ENCODE measurements at places on chromosomes 11 and 22.
A peak's percentile ranks its signal among the peaks of the same experiment; 100 is the strongest.

DNA sequence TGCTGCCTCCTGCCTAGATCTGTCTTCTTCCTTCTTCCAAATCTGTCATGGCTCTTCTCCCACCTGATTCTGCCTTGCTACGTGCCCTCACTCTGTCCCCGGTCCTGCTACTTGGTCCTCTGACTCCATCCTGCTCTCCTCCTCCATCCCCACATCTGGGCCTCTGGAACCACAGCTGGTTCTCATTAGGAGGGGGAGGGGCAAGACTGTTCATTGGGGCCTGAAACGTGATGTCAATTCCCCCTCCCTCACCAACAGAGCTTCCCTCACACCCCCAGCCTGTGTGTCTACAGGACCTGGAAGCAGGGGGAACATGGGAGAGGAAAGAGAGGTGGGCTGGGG lies 9.1 kb downstream of the DCHS1 start:
- DNase-seq, result no peak

DNA sequence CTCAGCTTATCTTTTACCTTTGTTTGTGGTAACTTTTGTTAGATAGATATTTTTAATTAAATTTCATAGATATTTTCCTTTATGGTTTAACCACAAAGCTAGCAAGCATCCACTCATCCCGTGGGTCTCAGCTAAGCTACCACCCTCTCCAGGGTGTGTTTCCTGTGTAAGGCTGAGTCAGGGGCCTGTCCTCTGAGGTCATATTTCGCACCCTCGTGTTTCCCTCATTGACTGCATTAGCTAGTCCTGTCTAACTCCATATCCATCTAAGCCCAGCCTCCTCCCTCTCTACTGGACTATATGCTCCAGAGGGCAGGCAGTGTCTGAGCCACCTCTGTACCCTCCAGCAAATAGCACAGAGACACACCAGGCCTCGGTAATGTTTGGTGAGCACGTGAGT lies 16.7 kb downstream of the XRRA1 start:
- no peak for DNase-seq

GRCh38 chr11:74932797-74933196 lies 16.1 kb downstream of the XRRA1 start:
- no peak for DNase-seq

DNA sequence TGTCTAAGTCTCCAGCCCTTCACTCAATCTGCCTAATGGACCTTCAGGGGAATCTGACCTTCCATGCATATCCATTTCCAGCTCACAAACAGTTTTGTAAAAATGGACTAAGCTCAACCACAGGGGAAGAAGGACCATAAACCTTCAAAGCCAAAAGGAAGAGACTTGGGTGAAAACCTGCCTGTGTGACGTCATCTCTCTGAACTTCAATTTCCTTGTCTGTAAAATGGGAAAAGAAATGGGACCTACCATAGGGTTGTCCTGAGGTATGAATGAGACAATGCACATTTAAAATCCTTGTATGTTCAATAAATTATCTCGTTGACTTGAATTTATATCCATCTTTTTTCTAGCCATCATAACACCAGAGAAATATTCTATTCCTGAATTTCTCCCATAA lies 370.7 kb downstream of the INSC start:
- no peak for DNase-seq

GRCh38 chr11:35523331-35523768 lies 2.1 kb downstream of the PAMR1 start:
- peak; percentile 67 for DNase-seq

GRCh38 chr11:125871391-125872137 lies 15.9 kb upstream of the HYLS1 start:
- DNase-seq, result no peak

GRCh38 chr11:134207538-134208239 lies 16.1 kb downstream of the NCAPD3 start:
- DNase-seq, result no peak

DNA sequence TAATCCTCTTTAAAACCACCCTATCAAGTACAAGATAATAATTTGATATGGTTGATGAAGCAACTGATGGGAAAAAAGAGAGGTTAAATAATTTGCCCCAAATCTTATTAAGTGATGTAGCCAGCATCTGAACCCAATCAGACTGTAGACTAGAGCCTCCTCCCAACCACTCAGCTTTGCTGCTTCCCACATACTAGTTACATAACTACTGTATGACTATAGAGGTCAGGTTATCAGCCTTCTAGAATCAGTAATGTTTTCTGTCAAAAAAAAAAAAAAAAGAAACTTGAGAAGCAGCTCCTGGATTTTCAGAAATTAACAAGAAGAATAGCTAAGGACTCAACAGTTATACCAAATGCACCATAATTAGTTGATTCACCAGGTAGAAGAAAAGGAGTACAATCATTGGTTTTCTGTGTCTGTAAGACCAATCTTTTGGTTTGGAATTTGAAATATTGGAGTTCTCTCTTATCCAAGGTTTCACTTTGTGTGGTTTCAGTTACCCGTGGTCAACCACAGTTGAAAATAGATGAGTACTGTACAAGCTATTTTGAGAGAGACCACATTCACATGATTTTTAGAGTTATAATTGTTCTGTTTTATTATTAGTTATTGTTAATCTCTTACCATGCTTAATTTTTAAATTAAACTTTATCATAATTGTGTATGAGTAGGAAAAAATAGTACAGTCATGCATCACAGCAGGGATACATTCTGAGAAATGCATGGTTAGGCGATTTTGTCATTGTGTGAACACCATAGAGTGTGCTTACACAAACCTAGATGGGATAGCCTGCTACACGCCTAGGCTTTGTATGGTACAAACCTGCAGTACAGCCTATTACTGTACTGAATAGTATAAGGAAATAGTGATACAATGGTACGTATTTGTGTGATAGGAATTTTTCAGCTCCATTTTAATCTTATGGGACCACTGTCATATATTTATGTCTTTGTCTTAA lies 72.2 kb downstream of the PDHX start:
- no peak for DNase-seq

DNA sequence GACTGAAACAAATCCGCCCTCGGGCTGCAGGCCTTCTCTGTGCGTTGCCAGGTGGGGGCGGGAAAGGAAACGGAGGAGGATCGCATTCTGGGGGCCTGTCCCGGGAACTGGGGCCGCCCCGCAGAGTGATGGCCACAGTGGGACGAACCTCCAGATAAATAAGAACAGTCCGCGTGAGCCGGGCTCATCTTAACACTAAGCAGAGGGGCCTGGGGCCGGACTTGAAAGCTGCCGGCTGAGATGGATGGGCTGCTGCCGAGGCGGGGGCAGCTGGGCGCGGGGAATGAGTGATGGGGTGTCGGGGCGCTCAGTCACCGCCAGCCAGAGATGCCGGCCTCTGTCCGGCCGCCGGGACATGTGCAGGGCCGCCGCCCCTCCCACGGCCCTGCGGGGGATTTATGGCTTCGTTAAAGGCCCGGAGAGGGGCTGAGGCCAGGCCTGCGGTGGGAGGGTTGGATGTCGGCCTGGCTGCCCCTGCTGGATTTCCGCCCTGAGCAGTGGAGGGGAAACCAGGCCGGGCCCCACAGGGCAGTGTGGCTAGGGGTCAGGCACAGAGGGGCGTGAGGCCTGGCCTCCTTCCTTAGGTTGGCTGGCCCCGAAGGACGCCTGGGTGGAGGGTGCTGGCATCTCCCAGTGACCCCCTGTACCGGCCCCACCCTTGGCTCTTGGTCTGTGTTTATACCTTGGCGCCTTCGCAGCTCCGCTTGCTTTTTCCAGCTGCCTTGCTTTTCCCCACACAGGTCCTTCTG lies 45.3 kb upstream of the CD82 start:
- DNase-seq, result no peak
